ENCODE measurements at places on chromosomes 12 and 14.
A peak's percentile ranks its signal among the peaks of the same experiment; 100 is the strongest.

DNA sequence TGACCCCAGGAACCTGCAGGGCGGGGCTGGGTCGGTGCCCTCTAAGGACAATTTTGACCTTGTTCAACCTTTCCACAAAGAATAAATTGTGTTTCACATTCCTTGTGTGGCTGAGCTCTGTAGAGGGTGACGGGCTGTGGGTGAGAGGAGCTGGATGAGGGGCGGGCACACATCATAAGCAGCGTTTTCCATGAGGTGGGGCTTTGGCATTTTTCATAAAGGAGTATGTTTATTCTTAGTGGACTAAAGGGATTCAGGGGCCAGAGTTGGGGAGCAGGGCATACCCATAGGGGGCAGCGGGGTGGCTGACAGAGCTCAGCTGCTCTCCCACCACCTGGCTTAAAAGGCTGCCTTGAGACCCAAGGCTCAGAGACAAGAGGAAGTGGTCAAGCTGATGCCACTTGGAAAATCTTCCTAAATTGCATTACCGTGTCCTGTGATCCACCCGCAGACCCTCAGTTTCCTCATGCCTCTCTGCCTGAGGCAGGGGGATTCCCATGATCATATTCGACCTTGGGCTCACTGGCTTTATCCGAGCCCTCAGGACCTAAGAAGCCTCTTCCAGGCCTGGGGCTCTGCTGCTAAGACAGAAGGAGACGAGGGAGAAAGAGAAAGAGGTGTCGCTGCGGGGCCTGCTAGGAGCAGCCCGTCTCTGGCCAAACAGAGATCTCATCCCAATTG is 11.4 kb downstream of the MMP14 start:
- ATAC-seq: no peak

GRCh38 chr12:76113800-76114757 is 29.6 kb upstream of the NAP1L1 start:
- ATAC-seq: no peak

- ATAC-seq: no peak
Observed at GRCh38 chr12:105092336-105092735, 8.1 kb upstream of the ALDH1L2 start.

DNA sequence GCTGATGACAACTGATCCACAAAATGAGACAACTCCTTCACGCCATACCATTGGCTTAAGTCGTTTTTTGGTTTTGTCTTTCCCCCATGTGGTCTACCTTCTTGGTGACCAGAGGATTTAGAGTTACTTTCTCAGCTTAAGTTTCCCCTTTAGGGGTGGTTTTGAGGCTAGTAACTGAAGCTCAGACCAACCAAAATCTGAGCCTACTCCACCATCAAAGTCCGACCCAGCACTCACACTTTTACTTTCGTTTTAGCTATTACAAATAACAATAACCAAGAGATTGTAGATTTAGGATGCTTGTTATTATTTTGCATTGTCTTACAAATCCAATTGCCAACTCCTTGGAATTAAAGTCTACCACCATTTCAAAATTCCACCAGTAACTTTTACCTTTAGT is 130.6 kb upstream of the MDM1 start:
- ATAC-seq: no peak

DNA sequence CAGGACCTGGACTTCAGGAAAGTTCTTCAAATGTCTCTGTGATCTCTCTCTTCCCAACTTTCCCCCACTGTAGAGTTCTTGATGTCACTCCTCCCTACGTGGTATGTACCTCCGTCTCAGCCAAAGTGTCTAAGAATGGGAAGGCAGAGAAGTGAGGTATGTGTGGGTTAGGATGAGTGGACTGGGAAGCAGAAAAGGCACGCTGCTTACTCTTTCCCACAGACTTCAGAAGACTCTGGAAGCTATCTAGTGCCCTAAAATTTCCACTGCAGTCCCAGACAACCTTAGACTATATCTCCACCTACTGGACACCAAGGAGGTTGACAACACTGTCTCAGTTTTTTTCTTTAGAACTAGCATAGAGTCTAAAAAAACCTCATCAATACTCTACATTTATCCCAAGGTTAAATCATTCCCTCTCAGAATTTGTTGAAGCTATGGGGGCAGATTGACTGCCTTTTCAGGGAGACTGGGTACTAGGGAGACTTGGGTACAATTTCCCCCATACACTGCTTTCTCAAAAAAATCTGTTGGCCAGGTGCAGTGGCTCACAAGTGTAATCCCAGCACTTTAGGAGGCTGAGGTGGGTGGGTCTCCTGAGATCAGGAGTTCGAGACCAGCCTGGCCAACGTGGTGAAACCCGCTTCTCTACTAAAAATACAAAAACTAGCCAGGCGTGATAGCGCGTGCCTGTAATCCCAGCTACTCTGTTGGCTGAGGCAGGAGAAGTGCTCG is 20.6 kb upstream of the ITGA5 start:
- peak; percentile 80 for ATAC-seq

Measured in activated CD4-positive, CD25-positive, alpha-beta regulatory T cell treated with anti-CD3 and anti-CD28 coated beads, Interleukin-2, amount 50 U/mL, for 24 hours (primary cell).